ENCODE measurements at places on chromosomes 4 and X.

DNA sequence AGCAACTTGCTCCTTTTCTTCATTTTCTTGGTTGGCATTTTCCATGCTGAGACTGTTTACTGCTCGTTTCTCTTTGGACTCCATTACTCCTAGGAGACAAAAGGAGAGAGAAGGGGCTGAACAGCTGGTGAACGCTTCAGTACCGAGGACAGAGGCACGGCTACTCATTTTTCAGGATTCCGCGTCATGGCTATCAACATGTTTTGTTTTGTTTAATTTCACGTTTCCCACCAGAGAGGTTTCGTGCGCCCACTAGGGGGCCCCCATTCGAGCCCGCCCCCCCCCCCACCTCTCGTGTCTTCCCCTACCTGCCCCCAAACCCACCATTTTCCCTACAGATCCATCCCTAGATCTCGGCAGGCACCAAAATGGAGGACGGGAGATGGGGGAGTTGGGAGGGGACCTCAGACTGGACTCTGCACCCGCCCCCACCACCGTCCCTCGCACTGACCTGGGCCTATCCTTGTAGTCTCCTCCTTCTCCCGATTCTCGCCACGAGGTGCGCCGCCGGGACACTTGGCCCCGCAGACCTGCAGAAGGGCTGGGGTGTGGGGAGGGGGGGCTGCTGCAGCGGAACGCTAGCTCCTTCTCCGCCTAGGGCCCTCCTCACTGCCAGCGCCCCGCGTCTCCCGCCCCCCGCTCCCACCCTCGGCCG is 653 bp downstream of the BEX1 start:
- peak; percentile 8 for DNase-seq

GRCh38 chr4:24244663-24245490 is 339.5 kb downstream of the DHX15 start:
- no peak for DNase-seq

- no peak for DNase-seq
Measured at GRCh38 chr4:128861856-128862518, 52.5 kb downstream of the JADE1 start.

- no peak for DNase-seq
Measured at GRCh38 chr4:75015627-75016026, 82.7 kb downstream of the PARM1 start.

- DNase-seq: no peak
Measured at GRCh38 chr4:41753942-41754341, 5.4 kb upstream of the PHOX2B start.

DNA sequence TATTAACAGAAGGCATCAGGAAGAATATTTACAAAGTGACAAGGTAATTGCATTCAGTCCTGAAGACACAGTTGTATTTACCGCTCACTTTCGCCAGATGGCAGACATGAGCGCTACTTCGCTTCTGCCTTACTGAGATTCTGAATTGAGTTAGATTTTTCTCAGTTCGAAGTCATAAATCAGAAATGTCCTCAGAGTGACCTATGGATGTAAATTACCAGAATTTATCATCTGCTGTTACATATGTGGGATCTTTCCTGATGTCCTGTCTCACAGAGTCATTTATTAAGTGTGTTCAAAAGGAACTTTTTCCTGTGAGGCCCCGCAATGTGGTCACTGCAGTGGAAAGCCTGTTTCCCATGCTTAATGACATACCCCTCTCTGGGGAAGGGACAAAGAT is 97.3 kb upstream of the DCLK2 start:
- DNase-seq: no peak
